Mammary epithelial cell (primary cell): ENCODE measurements at places on chromosomes 1 and 21. TPM values are rescaled to one million over a fixed set of nuclear protein-coding genes. Genes with fewer than 3 reads are reported as not detected.
A peak's percentile ranks its signal among the peaks of the same experiment; 100 is the strongest.

RBBP4 gene
- polyA plus RNA-seq, result 67.5 TPM

FCRL5 gene
- not detected for polyA plus RNA-seq

- no peak for DNase-seq
These were observed 591 bp downstream of the SHC1 start for GRCh38 chr1:154969860-154970452.

- no peak for DNase-seq
These were observed 69.5 kb downstream of the NTMT2 start for GRCh38 chr1:170215072-170215885.

DNA sequence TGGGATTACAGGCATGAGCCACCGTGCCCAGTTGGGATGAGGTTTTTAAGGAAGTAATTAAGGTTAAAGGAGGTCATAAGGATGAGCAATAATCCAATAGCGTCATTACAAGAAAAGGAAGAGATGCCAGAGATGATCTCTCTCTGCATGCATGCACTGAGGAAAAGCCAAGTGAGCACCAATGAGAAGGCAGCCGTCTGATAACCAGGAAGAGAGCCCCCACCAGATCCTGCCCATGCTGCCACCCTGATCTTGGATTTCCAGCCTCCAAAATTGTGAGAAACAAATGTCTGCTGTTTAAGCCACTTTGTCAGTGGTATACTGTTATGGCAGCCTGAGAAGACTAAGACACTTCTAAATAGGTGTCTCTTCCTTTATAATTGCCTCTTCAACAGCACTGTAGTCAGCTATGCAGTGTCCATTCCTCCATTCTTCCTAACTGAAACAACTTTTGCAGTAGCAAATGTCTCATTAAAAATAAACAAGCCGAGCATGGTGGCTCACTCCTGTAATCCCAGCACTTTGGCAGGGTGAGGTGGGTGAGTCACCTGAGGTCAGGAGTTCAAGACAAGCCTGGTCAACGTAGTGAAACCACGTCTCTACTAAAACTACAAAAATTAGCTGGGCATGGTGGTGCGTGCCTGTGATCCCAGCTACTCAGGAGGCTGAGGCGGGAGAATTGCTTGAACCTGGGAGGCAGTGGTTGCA lies 216.2 kb upstream of the RUNX1 start:
- peak; percentile 94 for DNase-seq

DNA sequence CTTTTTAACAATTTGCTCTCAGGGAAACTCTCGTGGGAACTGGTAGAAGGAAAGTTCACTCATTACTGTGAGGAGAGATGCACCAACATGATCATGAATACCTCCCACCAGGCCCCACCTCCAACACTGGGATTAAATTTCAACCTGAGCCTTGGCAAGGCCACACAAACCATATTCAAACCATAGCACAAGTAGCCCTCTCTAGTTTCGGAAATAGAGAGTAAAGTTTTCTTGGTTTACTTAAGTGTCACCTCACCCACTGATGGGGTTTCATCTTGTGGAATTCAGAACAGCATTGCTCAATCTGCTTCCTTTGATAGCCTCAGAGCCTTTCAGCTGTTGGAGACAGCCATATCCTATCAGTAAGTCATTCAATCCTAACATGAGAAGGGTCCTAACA lies 25.5 kb upstream of the CCSAP start:
- no peak for DNase-seq

GRCh38 chr1:225700164-225700821 lies 47.4 kb upstream of the ENAH start:
- DNase-seq, result peak; percentile 100

GJC2 gene
- polyA plus RNA-seq, result 0.14 TPM

SLC22A15 gene
- 6.4 TPM for polyA plus RNA-seq

GRCh38 chr1:9874959-9875635 lies 35.0 kb downstream of the CTNNBIP1 start:
- peak; percentile 49 for DNase-seq

XCL2 gene
- polyA plus RNA-seq, result not detected
